Left renal pelvis (tissue), 4 donors: ENCODE measurements at places on chromosomes 6 and 20. TPM values are rescaled to one million over a fixed set of nuclear protein-coding genes. Genes with fewer than 3 reads are reported as not detected.

The DDX43 gene
- polyA plus RNA-seq = 1.2 TPM

The OPRL1 gene
- polyA plus RNA-seq = 1.5 TPM

The C6orf163 gene
- polyA plus RNA-seq = 4.4 TPM

DNA sequence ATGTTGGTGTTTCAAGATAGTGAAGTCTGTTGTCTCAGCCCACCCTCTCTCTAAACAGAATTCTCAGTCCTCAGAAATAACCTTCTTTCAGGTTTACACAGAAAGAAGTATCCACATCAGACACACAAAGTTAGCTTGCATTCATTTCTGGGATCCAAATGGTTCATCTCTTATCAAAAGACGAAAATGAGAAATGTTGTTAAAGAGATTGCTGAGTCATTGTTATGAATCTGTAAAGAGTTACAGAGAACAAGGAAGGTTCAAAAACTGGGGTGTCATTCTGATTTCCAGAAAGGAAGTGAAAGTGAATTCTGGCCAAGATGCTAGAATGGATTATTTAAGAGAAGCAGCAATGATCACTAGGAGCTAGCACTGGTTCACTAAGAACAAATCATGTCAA lies 90.5 kb upstream of the ATXN1 start:
- DNase-seq = no peak

GRCh38 chr6:14278446-14278845 lies 160.9 kb downstream of the CD83 start:
- DNase-seq = no peak

The WFDC10B gene
- polyA plus RNA-seq = not detected

DNA sequence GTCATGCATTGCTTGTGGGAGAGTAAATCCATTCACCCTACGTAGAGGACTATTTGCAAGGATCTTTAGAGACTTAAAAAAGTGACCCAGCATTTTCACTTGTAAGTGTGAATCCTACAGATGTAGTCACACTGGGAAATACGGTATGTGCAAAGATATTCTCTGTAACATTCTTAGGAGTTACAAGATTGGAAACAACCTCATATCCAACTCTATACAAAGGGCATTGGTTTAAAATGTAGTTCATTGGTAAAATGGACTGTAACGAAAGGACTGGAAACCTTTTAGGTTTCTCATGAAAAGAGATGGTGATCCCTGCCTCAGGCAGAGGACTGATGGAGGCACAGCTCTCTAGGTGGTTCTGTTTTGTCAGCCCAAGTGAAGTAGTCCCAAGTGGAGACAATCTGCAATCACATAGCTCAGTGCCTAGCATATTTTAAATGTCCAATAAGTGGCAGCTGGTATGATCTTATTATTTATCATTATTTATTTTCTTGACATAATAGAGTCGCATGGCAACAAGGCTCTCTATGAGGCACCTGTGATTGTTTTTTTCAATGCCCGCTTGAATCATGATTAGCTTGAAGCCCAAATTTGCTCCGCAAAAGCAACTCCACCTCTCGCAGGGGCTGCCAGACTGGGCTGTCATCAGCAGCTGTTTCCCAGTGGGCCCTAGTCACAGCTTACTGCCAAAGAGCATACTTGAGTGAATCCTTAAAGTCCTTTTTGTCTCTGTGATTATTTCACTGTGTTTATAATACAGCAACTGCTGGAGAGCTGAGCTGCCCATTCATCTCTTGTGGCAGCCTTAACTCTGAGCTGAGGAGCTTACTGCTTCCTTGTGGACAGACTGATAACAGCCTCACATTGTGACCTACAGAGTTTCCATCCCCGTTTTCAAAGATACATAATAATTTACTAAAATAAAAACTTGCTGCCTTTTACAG lies 19.8 kb upstream of the ENPP1 start:
- no peak for DNase-seq

DNA sequence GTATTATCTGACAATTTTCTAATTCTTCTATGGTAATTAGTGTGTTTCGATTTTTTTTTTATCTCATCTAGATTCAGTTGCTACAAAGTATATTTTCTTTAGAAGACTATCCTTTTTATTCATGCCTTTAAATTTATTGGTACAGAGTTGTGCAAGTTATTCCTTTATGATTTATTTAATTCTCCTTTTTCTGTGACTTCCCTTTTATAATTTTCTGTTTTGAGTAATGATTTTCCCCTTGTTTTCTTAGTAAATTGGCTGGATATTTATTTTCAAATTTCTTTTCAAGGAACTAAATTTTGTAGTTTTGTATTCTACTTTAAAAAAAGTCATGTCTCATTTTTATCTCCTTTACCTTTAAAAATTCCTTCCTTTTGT lies 2.4 kb upstream of the IL22RA2 start:
- no peak for DNase-seq

The EYA2 gene
- 1.8 TPM for polyA plus RNA-seq

DNA sequence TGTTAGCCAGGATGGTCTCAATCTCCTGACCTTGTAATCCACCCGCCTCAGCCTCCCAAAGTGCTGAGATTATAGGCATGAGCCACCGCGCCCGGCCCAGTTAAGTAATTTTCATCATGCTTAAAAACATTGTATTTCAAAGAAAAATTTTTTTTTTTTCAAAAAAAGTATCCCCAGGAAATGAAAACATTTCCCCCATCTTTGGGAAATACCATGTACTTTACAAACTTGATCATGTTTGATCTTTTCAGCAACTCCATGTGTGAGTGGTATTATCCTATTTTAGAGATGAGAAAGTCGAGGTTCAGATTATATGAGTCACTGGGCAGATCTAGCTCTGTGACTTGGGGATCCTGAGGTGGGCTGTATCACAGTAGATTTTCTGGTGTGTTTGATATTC lies 11.8 kb downstream of the CHMP4B start:
- no peak for DNase-seq

DNA sequence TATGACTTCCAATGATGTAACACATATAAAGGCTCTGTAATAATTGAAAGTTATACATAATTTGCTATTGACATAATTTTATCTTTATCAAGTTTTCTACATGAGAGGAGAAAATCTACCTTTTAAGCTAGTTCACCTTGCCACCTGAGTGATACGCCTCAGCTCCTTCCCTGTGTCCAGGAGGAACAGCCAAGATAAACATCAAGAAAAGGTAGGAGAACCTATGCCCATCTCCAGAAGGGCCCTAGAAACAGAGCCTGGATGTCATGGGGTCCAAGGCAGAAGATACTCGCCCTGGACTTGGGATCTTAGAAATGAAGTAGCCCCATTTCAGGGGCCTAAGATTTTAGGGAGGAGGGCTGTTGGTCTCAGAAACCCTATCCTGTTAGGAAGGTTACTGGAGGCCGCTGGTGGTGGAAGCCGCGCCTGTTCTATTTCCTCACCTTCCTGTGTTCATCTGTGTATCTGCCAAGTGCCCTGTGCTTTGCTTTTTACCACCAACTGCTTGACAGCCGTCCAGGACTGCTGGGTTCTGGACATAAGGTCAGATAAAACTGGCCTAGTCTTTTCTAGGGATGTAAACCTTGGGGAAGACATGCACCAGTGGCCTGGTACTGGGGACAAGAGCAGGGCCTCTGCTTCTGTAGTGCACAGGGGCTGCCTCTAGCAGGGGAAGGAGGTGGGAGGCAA lies 178.5 kb downstream of the ARID1B start:
- DNase-seq = no peak

The PXMP4 gene
- 8.3 TPM for polyA plus RNA-seq
